OCI-M1 (cell line): ENCODE measurements at places on chromosomes 3 and 15.

DNA sequence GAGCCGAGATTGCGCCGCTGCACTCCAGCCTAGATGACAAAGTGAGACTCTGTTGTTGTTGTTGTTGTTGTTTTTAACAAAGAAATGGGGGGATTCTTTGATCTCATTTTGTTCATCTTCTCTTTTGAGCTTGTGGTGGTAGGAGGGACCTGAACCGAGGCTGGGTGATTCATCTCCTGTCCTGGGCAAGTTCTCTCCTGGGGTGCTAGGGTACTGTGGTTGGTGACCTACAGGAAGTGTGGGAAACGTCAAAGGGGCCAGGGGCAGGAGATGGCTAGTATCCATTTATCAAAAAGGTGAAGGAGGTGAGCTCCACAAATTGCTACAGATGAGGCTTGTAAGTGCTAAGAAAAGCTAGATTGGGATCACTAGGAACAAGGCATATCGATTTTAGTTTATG is 14.3 kb downstream of the PPCDC start:
- no peak for DNase-seq

- DNase-seq = peak; percentile 46
Measured at GRCh38 chr15:100338971-100339444, 2.8 kb downstream of the ADAMTS17 start.

GRCh38 chr3:155861476-155862183 is 7.4 kb upstream of the SLC33A1 start:
- DNase-seq = peak; percentile 8

GRCh38 chr3:190065204-190065603 is 55.5 kb downstream of the P3H2 start:
- DNase-seq = no peak

DNA sequence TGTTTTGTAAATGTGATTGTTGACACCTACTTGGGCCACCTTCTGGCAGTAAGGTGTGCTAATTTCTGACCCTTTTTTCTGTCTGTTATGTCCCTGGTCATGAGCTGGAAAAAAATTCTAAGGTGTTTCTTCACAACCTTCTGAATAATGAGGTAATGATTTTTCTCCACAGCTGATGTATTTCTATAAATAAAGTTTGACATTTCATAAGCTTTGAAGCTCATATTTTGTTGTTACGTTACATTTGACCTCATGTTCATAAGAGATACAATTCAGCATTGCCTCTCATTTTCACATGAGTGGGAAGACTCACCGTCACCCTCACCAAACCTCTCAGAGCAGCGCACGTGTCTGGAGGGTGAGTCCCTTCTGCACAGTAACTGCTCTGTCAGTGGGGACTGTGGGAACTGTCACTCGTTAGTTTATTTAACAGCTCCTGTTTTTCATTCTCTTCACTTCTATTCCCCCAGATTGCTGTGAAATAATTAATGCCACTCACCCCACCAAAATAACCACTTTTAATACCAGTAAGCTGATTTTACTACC is 140.9 kb downstream of the PLCL2 start:
- DNase-seq = no peak

- peak; percentile 45 for DNase-seq
Measured at GRCh38 chr3:175956964-175957363, 1097.8 kb downstream of the NAALADL2 start.

DNA sequence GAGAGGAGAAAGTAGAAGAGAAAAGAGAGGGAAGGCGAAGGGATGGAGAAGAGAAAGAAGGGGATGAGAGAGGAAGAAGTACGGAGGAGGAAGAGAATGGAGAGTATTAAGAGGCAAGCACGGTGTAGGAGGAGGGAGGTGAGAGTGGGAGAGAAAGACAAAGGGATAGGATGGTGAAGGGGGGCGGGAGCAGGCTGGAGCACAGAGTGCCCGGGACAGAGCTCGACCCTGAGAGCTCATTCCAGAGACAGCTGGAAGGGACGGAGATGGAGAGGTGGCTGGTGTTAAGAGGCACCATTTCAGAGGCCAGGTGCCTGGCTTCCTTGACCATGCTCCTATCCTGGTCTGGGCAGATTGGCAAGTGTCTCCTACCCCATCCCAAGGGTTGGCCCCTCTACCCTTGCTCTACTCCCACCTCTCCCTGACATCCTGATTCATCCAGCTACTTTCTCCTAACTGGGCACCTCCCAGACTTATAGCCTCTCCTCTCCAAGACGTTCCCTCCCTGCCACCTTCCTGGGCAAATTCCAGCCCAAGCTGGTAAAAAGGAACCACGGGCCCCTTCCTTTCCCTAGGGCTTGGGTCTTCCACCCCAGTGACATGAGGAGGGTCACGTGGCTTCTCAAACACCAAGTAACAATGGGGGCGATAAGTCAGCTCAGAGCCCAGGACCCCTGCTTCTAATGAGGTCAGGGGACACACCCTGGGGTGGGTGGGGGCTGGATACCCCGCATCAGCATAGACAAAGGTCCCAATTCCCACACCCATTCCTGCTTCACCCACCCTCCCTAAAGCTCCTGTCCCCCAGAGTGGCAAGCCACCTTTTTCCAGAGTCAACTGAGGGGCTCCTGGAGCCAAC is 1.1 kb downstream of the CLCN2 start:
- no peak for DNase-seq

- DNase-seq = peak; percentile 28
Measured at GRCh38 chr3:175392653-175393052, 533.5 kb downstream of the NAALADL2 start.

GRCh38 chr3:152550284-152550683 is 281.6 kb downstream of the MBNL1 start:
- DNase-seq = peak; percentile 15

GRCh38 chr3:189598530-189599225 is 32.5 kb upstream of the TP63 start:
- DNase-seq = peak; percentile 2

GRCh38 chr3:42823351-42823750 is 14.1 kb downstream of the ACKR2 start:
- DNase-seq = no peak

- DNase-seq = no peak
Measured at GRCh38 chr3:48219543-48219942, 3.8 kb upstream of the CAMP start.

- no peak for DNase-seq
Measured at GRCh38 chr3:165522386-165522785, 314.8 kb downstream of the BCHE start.
